BE2C (cell line): ENCODE measurements at places on chromosomes 1 and 21.

DNA sequence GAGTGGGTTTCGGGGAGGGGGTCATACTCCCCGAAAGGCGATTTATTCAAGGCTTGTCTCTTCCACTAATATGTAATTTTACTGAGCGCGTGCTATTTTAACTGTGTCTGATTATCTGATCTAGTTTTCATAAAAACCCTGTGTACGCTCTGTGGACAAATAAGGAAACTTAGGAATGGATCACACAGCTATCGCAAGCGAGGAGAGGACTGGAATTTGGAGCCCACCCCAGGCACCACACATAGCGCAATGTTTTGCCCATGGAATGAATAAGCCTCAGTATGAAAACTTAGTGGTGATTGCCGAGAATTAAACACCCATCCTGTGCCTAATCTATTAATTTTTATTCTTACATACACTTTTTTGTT, 9.8 kb upstream of the RAB42 start:
- DNase-seq = no peak

DNA sequence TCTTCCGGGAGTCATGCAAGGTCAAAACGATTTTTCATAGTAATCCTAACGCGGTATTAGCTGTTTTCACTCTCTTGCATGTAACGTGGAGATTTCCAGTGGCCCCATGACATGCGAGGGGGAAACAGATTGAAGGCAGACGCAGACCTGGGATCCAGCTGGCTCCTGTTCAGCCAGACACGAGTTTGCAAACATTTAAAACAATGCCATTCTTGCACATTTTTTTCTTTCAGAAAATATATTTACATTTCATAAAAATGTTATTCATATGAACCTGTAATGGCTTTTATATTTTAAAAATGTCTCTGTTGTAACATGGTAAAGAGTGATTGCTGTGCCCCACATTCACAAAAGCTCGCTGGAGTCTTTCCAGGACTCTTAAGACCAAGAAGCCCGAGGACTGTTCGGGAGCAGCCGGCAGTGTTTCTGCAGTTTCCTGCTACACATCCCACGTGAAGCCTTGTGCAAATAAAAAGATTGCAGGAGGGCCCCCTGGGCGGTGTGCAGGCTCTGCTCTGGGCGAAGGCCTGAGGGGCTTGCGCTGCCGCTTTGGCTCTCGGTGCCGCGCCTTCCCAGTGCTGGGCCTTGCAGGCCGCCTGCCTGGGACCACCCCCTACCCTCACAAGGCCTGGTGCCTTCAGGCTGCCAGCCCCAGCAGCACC, 184.9 kb downstream of the DYRK1A start:
- no peak for DNase-seq

DNA sequence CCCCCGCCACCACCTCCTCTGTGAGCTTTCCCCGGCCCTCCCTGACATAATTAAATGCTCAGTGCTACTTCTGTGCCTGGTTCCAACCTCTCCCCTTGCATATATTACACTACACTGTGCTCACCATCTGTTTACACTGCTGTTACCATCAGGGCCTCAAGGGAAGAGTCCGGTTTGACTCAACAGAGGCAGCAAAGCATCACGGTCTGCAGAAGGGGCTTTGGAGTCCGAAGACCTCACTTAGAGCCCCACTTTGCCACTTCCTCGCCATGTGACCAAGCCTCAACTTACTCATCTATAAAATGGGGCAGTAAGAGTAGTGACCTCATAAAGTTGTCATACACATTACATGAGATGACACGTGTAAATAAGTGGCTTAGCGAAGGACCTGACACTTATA, 27.4 kb downstream of the KCNN3 start:
- DNase-seq = no peak

GRCh38 chr1:181759481-181759880, 276.2 kb downstream of the CACNA1E start:
- no peak for DNase-seq

DNA sequence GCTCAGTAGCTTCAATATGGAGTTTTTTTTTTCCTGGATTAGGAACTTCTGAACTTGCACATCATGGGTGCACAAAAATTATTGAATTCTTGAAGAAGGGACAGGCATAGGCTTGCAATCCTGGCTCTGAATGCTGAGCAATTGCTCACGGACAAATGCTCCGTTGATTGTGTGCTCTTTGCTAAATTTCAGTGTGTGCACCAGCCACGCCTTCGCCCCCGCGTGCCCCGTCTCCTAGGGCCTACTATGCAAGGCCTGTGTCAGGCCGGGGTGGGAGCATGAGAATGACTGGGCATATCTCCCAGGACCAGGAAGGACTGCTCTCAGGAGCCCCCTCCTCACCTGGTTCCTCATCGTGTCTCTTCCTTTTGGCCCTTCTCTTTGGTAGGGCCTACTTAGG, 17.4 kb downstream of the IL6R start:
- no peak for DNase-seq

- peak; percentile 4 for DNase-seq
Observed at GRCh38 chr21:45513003-45513717, 29.1 kb downstream of the SLC19A1 start.

- DNase-seq = no peak
Observed at GRCh38 chr21:34907461-34908418, 141.4 kb downstream of the RUNX1 start.

- DNase-seq = no peak
Observed at GRCh38 chr1:223684488-223684792, 18.9 kb upstream of the CAPN8 start.

- no peak for DNase-seq
Observed at GRCh38 chr1:81231729-81232038, 569.0 kb upstream of the ADGRL2 start.

GRCh38 chr21:15222707-15223106, 157.9 kb upstream of the NRIP1 start:
- no peak for DNase-seq

DNA sequence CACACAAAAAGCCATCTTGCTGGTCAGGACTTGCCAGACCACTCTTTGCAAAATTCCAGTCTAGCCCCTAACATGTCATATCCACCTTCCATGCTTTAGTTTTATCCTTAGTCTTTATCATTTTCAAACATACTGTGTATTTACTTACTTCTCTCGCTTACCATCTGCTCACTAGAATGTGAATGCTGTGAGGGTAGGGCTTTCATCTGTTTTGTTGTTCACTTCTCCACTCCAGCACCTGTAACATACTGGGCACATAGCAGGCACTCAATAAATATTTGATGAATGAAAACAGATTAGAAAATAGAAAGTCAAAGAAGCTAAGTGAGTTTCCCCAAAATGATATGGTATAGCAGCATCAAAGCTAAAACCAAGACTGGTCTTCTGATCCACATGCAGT, 79.9 kb downstream of the OLFML2B start:
- DNase-seq = no peak

GRCh38 chr1:230158415-230159291, 91.6 kb downstream of the GALNT2 start:
- peak; percentile 71 for DNase-seq

DNA sequence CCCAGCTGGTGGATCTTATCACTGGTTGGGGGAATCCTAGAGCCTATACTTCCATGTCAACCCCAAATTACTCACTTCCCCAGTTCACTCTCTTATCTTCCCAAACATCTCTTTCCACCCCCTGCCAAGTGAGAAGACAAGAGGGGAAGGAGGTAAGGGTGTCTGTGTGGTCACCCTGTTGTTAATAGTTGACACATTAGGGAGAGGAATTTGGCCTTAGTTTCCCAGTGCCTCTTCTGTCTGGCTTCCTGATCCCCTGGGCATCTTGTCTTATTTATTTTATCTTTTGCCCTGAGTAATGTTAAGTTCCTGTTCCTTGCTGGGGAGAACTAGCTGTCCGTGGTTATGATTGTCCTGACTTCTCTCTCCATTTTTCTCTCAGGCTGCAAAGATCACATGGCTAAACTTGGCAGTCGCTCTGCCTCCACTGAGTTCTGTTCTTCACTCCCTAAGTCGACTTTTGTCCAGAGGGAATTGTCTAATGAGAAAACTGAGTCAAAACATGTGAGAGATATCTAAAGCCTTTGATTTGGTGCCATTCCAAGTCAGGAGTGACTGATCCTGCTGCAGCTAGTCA, 157.1 kb upstream of the SYT6 start:
- DNase-seq = no peak

DNA sequence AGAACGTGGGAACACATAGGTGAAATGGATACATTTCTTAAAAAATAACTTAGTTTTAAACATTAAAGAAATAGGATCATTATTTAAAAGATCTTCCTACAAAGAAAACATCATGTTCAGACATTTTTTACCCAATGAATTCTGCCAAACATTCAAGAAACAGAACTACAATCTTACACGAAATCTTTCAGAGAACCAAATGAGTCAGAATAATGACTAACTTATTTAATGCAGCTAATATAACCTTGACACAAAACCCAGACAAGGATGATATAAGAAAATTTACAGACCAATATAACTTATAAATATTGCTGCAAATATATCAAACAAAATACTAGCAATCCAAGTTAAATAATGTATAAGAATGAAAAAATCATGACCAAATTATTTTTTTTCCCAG, 220.1 kb upstream of the KCNK2 start:
- no peak for DNase-seq

GRCh38 chr1:93095804-93096585, 16.9 kb downstream of the MTF2 start:
- DNase-seq = no peak

GRCh38 chr1:226676381-226676780, 62.7 kb downstream of the ITPKB start:
- no peak for DNase-seq

GRCh38 chr1:80225510-80225909, 1219.0 kb upstream of the ADGRL4 start:
- DNase-seq = no peak

DNA sequence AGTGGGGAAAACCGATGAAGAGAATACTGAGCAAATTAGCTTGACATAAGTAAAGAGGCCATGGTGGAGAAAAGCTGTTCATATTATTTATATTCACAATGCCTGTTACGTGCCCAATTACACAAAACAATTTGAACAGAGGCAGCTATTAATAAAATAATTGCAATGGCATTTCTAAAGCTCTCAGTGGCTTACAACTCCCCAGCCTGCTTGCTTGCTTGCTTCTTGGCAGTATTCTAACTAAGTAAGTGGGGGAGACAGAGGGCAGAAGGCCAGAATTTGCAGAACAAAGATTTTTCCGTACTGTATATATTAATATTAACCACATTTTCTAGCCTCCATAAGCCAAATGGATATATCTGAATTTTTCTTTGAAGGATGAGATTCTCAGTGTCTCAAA, 12.9 kb downstream of the PTPN14 start:
- DNase-seq = no peak

DNA sequence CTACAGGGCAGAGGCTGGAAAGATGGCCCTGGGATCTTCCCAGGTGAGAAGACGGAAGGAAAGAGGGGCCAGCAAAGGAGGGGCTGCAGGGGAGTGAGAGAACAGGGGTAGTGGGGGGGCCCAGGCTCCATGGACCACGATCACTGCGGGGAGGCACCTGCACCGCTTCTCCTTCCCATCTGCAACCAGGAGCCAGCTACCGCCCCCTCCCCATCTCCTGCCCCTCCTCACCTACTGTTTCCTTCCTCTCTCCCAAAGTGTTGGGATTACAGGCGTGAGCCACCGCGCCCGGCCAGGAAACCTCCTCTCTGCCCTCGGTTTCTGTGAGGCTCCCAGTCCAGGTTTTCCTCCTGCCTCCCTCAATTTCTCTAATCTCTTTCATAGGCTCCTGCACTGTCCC, 19.4 kb downstream of the KIAA2013 start:
- no peak for DNase-seq

GRCh38 chr1:201004732-201005131, 18.8 kb downstream of the KIF21B start:
- no peak for DNase-seq

GRCh38 chr1:36760081-36760480, 274.2 kb downstream of the GRIK3 start:
- no peak for DNase-seq

GRCh38 chr1:216310776-216311175, 112.5 kb downstream of the USH2A start:
- peak; percentile 75 for DNase-seq
